ENCODE measurements at places on chromosomes 2 and 18. TPM values are rescaled to one million over a fixed set of nuclear protein-coding genes. Genes with fewer than 3 reads are reported as not detected.

The RAD51AP2 gene
- polyA plus RNA-seq = 0.01 TPM

The NEMP2 gene
- 0.21 TPM for polyA plus RNA-seq

The TLX2 gene
- polyA plus RNA-seq = not detected

The TLK1 gene
- 7.3 TPM for polyA plus RNA-seq

The GDF7 gene
- 0.04 TPM for polyA plus RNA-seq

The TMEM37 gene
- polyA plus RNA-seq = 0.96 TPM

The FABP1 gene
- not detected for polyA plus RNA-seq

DNA sequence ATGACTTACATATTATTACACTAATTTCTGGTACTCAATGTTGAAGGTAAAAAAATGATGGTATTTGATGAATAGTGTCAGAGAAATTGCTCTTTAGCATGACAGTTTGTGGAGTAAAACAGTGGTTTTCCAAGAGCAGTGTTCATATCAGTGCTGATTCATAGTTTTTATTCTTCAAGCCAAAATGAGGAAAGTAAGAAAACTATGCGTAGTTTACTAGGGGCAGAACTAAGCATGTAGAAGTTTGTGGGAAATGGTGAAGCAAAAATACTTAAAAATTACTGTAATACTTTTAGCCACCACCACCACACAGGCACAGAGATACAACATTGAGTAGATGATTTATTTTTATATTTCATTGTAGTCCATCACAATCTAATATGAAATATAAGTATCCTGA, 137.3 kb downstream of the ZNF804A start:
- no peak for DNase-seq

DNA sequence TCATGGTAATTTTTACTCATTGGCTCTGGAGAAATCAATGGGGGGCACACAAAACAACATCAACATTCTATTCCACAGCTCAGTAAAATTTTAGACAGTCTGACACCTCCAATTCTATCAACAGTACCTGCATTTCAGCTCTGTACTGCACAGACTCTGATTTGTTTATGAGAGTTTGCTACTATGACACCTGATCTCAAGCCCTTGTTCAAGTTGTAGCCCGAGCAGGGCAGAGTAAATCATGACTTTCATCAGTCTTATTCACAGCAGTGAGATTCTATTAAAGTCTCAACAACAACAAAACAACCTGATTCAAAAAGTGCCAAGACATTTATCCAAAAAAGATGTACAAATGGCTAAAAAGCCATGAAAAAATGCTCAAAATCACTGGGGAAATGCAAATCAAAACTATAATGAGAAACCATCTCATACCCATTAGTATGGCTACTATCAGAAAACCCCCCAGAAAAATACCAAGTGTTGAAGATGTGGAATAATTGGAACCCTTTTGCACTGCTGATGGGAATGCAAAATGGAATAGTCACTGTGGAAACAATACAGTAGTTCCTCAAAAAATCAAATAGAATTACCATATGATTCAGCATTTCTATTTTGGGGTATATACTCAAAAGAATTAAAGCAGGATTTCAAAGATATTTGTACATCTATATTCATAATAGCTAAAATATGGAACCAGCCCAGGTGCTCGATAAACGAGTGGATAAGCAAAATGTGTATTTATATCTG, 71.7 kb upstream of the RBMS1 start:
- DNase-seq = no peak

DNA sequence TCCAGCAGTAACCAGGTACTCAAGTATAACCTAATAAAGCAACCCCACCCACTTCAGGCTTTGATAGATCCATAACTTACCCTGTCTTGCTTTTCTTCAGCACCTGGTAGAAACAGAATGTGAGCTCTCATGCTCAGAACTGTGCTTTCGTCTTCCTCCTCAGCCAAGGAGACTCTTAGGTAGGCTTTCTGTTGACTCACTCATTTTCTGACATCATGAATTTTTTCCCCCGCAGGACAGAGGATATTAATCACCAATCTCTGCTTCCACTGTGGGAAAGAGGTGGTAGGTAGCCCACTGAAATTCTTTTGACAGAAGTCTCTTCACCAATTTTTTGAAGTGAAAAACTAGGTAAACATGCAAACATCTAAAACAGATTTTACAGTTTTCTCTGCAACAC, 241.2 kb upstream of the KCNJ3 start:
- no peak for DNase-seq

- DNase-seq = no peak
Observed at GRCh38 chr2:112630268-112630667, 15.5 kb upstream of the SLC20A1 start.

- no peak for DNase-seq
Observed at GRCh38 chr2:164903951-164904350, 51.4 kb downstream of the SLC38A11 start.

DNA sequence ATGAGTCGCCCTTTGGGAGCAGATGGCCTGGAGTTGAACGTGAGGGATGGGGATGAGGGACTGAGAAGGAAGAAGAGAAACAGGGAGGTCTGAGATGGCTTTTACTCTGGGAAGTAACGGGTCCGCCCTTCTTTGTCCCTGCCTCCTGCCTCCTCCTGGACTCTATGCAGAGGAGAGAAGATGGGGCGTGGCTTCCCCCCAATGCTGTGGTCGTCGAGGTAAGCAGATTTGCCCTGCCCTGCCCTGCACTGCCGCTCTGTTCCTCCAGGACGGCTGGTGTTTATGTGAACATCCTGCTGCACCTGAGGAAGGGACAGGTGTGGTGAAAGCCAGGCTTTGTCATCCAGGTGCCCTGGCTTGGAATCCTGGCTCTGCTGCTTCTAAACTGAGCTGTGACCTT, 13.5 kb upstream of the NTSR2 start:
- no peak for DNase-seq

DNA sequence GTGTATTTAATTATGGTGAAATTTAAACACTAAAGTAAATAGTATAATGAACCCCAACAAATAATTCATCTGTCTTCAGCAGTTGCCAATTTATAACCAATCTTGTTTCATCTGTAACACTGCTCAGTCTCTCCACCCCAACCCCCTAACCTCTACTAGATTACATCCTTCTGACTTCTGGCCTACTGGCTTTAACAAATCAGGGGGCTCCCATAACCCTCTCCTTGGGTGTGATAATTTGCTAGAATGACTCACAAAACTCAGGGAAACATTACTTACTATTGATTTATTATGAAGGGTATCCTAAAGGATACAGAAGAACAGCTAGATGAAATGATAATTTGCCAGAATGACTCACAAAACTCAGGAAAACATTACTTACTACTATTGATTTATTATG, 50.7 kb downstream of the PIK3C3 start:
- DNase-seq = no peak

DNA sequence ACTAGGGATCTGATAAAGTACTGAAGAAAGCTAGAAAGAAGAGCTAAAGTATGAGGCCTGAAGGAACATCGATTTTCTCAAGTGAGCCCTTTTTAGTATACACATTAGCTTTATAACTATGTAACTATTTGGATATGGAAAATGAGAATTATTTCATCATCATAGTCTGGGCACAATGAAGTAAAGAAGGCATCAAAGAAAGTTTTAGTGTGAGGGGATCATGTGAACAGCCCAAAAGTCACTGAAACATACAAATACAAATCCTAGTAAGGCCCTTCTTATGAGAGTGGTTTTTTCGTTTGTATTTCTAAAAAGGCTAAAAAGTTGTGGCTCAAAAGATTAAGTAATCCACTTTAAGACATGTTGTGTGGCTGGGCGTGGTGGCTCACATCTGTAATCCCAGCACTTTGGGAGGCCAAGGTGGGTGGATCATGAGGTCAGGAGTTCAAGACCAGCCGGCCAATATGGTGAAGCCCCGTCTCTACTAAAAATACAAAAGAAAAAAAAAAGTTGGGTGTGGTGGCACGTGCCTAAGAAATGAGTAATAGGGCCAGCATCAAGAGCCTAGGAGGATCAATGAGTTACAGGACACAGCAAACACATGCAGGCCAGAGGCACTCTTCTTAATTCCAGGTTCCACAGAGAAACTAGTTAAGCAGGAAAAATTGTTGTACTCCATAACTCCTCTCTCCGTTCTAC, 61.9 kb downstream of the PUM2 start:
- DNase-seq = no peak

- DNase-seq = no peak
Observed at GRCh38 chr2:198325359-198325758, 521.0 kb downstream of the PLCL1 start.

DNA sequence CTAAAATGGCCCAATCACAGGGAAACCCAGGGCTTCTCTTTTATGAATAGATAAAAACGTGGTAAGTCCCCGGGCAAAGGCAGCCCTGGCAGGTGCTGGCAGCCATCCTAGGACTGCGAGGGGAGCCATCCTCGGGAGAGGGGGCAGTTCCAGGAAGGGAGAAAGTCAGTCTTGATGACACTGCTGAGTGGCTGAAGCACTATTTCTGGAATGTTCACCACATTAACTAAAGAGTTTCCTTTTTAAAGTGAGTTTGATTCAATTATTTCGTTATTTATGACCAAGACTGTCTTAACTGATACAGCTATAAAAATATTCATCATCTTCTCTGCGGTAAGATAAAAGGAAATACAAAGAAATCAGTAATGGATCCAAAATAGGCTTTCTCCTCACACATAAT, 20.4 kb downstream of the TTR start:
- DNase-seq = no peak

- DNase-seq = peak; percentile 31
Observed at GRCh38 chr18:79936641-79937040, 14.8 kb downstream of the SLC66A2 start.

DNA sequence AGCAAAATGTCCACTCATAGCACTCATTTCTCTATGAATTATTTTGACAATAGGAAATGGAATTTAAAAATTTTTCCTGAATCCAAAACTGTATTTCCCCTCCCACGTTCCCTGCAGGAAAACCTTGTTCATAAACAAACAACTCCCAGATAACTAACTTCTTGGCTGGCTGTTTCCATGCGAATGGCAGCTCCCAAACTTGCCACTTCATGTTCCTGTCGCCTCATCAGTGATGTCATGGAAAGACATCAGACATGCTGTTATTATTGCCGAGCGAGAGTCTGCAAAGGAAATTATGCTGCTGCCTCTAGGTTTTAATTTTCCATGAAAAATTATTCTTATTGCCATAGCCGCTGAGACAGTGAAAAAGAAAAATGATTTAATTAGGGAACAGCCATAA, 117.0 kb upstream of the RIOK3 start:
- no peak for DNase-seq

DNA sequence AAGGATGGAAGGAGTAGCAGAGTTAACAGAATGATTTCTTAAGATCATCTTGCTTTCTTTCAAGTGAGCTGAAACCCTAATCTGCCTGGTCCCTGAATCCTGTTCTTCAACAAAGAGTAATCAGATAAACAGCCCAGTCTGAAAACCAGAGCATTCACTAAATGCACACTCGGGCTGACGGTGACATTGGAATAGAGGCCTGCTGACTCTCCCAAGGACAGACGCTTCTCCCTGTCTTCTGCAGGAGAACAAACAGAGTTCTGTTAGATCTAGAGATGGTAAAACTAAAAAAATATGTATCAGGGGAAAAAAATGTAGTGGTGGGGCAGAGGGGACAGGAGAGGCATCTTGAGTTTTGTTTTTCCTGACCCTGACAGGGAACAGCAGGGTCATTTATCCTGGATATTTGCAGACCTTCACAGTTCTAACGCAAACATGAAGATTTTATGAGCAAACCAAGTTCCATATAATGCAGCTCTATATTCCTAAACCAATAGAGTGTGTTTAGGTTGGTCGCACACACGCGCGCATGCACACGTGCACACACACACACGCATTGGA, 7.3 kb downstream of the MATN3 start:
- no peak for DNase-seq

DNA sequence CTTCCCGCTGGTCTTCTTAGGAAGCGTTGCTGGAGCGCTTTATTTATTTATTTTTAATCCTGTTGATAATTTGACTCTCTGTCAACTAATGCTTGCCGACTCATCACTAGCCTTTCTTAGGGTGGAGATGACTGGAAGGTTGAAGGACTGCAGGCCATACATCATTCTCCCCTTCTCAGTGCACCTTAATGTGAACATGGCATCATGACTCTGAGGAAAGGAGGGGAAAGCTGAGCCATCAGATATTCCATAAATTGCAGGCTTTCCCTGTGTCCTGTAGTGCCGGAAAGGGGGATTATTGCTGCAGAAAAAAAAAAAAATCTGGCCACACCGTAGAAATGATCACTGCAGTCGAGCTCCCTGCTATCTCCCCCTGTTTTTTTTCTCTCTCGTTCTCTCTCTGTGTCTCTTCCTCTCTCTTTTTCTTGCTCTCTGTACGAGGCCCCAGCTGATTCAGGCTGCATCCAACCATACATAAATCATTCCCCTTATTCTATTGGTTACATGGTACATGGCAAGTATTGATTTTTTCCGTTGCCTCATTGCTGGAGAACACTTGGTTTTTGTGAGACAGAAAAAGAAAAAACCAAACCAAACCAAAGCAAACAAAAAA, 125.8 kb upstream of the EFEMP1 start:
- DNase-seq = no peak

- DNase-seq = no peak
Observed at GRCh38 chr2:159612255-159612901, 4.0 kb downstream of the BAZ2B start.

GRCh38 chr2:80016171-80016570, 288.4 kb downstream of the LRRTM1 start:
- no peak for DNase-seq

DNA sequence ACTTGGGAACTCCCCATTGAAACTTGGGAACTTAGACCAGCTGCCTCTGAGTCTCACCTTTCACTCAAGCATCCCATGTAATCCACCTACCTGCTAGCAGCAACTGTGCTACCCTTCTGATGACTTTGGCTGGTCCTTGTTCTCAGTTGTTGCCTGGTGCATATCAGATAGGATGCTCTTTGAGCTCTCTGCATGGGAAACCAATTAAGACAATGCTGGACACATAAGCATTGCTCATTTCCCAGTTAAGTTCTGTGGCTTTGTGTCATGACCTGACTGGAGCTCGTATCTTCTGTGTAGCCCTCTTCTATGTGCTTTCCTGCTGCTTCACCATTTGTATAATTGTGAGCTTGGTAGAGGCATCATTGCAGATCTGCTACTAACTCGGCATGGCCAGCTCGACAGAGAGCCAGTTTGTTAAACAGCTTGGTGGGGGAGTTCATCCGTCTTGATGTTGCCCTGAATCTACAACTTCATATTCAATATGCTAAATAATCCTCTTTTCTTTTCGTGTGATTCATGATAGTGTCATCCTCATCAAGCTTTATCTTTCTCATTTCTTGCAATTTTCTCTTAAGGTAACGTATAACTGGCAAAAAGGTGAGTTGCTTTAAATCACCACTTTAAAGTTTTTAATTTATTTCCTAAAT, 447.5 kb upstream of the SLC14A2 start:
- no peak for DNase-seq

GRCh38 chr2:125643128-125643527, 1012.8 kb upstream of the GYPC start:
- no peak for DNase-seq

Measured in psoas muscle (tissue), 8 donors.